ENCODE measurements at places on chromosomes 12 and 14.
A peak's percentile ranks its signal among the peaks of the same experiment; 100 is the strongest.

DNA sequence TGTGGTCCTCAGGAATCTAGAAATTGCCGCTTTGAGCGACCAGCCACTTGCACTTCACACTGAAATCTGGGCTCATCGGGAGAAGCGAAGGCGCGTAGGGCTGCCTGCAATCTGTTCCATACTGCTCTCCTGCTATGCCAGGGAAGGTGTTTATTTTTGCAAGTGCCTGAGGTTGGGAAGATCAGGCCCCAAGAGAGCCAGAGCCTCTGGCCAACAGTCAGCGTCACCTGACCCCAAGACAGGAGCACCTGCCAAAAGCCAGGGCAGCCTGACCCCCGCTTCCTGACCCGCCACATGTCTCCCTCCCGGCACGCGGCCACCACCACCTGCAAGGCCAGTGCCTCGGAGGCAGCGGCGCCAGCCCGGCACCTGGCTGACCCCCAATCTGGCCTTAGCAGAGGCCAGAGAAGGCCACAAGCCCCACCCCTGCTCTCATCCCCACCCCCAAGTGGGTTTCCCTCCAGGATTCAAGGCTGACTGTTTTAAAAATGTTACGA is 94.4 kb downstream of the CHGA start:
- no peak for DNase-seq

- DNase-seq, result no peak
These were observed 431.3 kb downstream of the NPAS3 start for GRCh38 chr14:33369972-33370371.

- no peak for DNase-seq
These were observed 34.7 kb downstream of the GPATCH2L start for GRCh38 chr14:76186308-76187027.

- no peak for DNase-seq
These were observed 179.0 kb downstream of the LRFN5 start for GRCh38 chr14:41785696-41786095.

GRCh38 chr14:25607192-25607591 is 557.2 kb upstream of the STXBP6 start:
- no peak for DNase-seq

GRCh38 chr14:87813211-87813610 is 179.8 kb downstream of the GALC start:
- DNase-seq, result no peak

DNA sequence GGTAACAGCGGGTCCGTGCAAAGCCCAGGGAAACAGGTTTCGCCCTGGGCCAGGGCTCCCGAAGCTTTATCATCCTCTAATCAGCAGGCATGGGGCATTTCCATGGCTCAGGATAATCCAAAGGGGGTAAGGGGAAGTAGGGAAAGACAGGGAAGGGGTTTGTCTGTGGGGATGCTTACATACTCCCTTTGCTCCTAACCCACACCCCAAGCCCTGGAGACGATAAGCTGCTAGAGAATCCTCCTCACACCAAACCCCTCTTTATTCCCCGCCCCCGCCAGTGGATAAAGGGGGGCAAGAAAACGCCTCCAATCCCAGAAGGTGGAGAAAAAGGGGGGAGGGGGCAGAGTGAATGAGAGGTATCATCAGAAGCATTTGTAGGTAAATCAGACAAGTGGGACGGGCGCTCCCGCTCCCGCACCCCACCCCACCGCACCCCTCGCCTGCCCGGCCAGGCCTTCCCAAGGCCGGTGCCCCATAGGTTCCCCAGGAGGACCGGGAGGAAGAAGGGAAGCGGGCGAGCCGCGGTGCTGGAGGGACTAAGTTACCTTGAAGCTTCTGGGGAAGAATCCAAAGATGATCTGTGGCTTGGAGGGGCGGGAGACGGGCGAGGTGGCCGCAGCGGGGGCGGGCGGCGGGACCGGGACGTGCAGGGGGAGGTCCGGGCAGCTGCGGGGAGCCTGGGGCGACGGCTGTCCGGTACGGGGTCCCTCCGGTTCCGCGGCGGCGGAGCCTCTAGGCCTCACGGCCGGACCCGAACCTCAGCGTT is 762 bp downstream of the PPP2R5E start:
- DNase-seq, result peak; percentile 33
